Uterus (tissue), 4 donors: ENCODE measurements at places on chromosomes 16 and 17.
A peak's percentile ranks its signal among the peaks of the same experiment; 100 is the strongest.

DNA sequence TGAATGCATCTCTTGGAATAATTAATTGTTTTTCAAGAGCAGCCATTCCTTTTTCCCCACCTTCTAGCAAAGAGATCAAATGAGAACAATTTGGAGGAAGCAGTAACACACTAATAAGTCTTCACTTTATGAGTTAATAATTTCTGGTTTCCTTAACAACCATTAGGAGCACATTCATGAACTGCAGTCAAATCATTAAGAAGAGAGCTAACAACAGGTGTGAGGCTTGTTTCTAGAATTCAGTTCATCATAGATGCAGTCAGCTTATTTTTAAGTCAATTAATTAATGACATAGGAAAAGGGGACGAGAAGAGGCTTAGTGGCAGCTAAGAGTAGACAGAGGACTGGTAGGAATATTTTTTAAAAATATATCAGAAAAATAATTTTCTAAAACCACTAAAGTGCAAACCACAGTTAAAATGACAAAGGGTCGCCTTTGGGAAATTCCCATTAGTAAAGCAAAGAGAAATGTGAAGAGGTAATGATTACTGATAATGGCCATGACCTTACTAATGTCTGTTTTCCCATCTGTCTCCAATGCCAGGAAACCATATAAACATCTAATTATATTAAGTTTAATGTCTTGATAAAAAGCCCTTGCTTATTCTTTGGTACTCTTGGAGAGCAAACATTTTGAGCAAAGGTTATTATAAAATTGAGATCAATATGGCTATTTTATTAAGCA is 184.2 kb downstream of the KCNJ2 start:
- DNase-seq: no peak

GRCh38 chr17:41687828-41688640 is 651 bp upstream of the EIF1 start:
- DNase-seq: peak; percentile 76

DNA sequence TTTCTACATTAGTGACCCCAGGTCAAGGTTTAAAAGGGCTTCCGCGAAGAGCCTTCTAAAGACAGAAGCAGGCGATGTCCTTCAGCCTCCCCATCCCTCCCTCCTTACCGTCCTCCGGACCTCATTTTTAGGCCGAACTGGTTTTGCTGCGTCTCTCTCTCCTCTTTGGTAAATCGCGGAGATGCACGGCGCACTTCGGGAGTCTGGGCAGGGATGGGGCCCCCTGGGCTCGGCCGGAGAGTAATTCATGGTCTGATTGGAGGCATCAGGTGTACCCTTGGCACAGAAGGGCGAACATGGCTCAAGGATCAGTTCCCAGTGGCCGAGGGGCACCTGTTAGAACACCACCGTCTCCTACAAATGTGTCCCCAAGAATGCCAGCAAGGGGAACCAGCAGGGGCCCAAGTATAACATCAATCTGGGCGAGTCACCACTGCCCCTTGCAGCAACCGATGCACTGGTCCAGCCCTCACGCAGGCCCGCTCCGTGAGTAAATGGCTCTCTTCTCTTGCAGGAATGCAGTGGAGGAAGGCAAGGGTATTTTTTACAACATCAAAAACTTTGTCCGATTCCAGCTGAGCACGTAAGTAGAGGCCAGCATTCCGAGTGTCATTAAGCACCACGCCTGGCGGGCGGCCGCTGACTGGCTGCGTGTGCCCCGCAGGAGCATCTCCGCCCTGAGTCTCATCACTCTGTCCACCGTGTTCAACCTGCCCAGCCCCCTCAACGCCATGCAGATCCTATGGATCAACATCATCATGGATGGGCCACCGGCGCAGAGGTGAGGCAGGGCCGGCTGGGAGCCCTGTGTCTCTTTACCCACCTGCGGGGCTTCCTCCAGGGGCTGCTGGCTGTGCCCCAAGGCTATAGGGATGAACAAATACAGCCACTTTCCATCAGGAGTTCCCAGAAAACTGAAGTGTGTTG is 45.6 kb downstream of the MEAK7 start:
- DNase-seq: no peak

DNA sequence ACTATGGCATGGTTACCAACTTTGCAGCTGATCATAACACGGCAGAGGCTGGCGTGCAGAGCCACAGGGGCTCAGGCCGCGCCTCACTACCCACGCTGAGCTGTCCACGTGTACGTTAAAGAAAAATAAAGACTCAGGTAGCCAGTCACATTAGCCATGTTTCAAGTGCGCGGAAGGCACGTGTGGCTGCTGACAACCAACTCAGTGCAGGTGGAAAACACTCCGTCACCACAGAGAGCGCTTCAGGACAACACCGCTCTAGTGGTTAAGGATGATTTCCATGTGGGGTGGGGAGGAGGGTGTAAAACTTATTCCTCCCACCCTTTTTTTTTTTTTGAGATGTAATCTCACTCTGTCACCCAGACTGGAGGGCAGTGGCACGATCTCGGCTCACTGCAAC is 33.8 kb downstream of the ZCCHC14 start:
- DNase-seq: no peak

- no peak for DNase-seq
Observed at GRCh38 chr16:71201054-71201453, 29.5 kb downstream of the HYDIN start.

- DNase-seq: no peak
Observed at GRCh38 chr16:74868501-74868900, 93.9 kb upstream of the FA2H start.

DNA sequence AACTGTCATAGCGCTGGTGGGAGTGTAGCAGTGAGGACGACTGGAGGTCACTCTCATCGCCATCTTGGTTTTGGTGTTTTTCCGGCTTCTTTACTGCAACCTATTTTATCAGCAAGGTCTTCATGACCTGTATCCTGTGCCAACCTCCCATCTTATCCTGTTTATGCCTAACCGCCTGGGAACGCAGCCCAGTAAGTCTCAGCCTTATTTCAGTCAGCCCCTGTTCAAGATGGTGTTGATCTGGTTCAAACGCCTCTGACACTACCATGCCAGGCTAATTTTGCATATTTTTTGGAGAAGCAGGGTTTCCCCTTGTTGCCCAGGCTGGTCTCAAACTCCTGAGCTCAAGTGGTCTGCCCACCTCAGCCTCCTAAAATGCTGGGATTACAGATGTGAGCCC is 179.8 kb upstream of the HSBP1 start:
- DNase-seq: no peak

GRCh38 chr17:21119247-21119918 is 7.4 kb upstream of the DHRS7B start:
- DNase-seq: peak; percentile 73
